Left forelimb (tissue), 1 donor: ENCODE measurements at places on chromosomes 5 and 9.

- no peak for DNase-seq
Observed at GRCh38 chr5:51977014-51977413, 593.8 kb downstream of the ISL1 start.

DNA sequence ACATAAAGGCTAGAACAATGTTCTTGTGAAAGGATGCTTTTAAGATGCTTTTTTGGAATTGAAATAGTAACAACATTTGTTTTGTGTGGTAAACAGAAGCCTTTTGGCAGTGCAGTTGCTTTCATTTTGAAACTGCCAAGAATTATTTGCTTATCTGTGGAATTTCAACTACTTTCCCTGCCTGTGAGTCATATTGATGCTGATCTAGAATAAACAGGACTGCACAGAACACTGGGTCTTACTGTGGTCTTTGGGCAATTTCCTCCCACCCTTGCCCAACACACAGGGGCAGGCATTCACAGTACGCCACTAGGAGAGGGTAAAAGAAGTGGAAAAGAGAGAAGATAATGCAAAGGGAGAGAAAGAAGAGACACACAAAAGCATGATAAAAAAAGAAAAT, 483.7 kb downstream of the ELAVL2 start:
- DNase-seq = no peak

- no peak for DNase-seq
Observed at GRCh38 chr5:14417792-14418765, 163.5 kb upstream of the OTULINL start.

GRCh38 chr9:36445800-36446361, 45.8 kb upstream of the RNF38 start:
- DNase-seq = no peak

DNA sequence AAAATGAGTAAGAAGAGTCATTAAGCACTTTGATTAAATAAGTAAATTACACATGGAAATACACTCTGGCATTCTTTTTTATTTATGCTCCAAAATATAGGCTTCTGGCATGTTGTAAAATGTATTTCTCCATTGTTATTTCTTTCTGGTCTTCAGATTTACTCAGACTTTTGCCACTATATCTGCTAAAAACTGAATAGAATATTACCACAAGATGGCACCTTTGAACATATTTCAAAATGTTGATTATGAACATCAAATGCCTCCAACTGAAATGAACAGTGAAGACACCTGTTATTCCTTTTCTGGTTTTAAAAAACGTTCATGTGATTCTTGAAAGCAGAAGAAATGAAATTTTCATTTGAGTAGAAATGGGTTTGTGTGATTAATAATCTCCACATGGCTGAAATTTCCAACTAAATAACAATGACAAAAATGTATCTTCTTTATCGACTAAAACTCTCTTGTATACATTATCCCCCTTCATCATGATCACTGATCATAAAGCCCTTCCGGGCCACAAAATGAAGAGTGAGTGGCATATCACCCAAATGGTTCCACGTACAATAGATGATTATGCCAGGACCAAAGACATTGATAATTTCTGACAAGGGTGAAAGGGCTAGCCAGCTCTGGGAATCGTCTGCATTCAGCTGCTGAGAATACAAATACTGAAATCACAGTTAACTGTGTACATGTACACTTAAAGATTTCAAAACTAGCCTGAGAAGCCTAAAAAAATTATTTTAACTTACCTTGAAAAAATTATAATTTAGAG, 23.8 kb downstream of the TYRP1 start:
- no peak for DNase-seq
